ENCODE measurements at places on chromosomes 16 and 17.

DNA sequence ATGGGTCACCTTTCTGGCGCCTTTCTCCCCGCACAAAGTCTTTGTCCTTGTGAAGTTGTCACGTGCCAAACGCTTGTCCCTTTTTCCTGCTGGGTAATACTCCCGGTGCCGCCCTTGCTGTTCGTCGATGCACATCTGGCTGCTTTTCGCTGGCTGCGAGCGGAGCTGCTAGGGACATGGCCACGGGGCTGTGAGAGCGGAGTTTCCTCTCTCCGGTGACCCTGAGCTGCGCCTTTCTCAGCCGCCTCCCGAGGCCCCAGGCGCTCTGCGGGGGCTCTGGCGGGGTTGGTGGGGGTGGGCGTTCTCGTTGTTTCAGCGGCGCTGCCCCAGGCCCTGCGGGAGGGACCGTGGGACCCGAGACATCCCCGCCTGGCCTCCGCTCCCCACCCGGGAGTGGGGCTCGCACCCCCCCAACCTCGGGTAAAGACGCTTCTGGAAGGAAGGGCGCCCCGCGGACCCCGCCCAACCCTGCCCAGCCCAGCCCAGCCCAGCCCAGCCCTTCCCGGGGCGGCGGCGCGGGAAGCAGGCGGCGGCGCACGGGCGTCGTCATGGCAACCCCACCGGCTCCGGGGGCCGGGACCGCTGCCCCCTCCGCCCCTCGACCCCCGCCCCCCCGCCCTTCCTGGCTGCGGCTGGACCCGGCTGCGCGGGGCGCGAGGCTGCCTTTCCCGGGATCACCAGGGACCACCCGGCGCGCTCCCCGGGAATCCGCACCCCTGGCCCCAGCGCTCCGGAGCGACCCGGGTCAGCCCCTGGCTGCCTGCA lies 12.3 kb downstream of the CHMP6 start:
- no peak for DNase-seq

DNA sequence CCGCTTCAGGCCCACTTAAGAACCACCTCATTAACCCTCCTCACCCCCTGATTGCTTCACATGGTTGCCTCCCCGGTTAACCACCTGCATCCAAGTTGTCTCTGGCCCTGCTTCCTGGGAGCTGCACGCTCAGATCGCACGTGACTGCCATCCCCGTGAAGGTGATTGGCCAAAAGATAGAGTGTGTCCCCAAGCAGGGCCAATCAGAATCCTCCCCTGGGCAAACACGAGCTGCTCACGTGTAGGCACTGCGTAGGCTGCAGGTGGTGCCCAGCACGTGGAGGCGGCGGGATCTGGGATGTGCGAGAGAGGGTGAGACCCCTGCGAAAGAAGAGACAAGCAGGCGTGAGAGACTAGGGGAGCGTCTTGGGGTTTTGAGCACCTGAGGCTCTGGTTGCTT lies 111.8 kb upstream of the CRHR1 start:
- DNase-seq: no peak

- no peak for DNase-seq
Observed at GRCh38 chr16:52535076-52535475, 11.9 kb downstream of the TOX3 start.

GRCh38 chr16:57042157-57043111 lies 49.9 kb upstream of the CPNE2 start:
- peak; percentile 54 for DNase-seq

DNA sequence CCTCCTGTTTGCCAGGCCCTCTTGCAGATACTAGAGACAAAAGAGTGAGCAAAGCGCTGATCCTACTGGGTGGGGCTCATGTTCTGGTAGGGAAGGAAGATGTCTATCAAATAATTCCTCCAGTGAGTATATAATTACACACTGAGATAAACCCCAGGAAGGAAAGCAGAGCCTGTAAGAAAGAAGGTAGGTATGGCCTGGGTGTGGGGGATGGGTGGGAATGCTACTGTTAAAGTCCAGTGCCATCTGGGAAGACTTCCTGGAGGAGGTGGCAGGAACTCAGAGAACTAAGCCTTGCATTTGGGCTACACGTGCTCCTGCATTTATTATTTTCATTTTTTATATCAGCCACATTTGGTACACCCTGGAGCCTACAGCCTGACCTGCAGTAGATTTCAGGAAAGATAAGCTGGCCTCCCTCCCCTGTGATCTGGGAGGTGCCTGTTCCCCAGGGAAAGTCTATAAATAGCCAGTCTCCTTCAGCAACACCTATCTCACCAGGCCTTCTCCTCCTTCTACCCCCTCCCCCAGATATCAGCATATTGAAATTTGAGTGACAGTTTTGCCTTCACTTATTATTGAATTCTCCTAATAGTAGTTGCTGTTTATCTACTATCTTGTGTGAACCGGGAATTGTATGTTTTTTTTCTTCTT lies 11.5 kb downstream of the ATP2C2 start:
- DNase-seq: no peak

DNA sequence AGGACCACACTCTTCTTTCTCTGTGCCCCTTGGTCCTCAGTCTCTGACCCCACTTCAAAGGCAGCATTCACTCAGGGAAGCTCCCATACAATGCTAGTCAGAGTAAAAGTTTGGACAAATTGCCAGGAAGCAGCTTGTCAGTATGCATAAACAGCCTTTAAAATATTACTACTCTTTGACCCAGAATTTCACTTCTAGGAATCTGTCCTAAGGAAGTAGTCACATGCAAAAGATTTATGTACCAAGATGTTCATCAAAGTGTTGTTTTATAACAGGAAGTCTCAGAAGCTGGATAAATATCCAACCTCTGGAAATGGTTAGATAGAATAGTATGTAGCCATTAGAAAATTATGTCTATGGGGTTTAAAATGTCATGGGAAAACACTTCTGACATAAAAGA lies 31.0 kb downstream of the MAPT start:
- DNase-seq: no peak

DNA sequence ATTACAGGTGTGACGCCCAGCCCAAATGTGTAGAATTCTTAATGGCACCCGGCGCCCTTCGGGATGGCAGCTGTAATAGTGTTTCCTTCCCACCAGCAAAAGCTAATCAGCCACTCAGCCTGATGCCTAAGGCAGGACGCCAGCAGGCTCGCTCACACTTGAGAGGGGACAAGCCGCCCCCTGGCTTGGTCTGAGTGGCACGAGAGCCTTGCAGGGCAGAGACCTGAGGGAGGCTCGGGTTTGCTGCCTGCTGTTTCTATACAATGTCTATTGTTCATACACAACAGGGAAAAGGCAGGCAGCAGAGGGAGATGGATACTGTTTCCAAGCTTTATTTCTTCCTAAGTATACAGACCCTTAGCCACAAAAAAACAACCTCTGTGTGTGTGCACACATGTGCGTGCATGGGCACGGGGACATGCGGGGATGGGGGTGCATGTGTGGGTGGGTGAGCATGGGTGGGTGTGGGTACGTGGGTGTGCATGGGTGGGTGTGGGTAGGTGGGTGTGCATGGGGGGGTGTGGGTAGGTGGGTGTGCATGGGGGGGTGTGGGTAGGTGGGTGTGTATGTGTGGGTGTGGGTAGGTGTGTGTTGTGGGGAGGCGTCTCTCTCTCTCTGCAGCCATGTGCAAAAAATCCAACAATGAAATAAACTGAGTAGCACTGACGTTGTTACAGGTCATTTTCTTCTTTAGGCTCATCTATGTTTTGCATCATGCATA lies 10.0 kb downstream of the SLC38A8 start:
- no peak for DNase-seq

GRCh38 chr17:32482568-32483320 lies 4.0 kb upstream of the CDK5R1 start:
- DNase-seq: no peak

DNA sequence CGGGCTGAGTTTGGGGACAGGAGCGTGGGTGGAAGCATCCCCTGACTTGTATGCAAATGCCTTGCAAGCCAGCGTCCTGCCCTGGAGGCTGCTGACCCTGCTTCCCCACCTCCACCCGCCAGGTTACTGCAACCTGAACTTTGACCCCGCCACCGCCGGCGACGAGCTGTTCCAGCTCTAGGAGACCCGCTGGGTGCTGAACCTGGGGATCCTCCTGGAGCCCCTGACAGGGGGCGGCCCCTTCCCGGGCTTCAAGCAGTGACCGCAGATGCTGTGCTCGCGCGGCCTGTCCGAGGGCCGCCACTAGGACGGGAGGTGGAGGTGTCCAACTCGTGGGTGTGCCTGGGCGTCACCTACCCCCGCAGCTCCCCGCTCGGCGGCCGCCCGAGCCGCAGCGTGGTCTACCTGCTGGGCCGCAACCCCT lies 10.7 kb upstream of the SLC16A5 start:
- DNase-seq: no peak

DNA sequence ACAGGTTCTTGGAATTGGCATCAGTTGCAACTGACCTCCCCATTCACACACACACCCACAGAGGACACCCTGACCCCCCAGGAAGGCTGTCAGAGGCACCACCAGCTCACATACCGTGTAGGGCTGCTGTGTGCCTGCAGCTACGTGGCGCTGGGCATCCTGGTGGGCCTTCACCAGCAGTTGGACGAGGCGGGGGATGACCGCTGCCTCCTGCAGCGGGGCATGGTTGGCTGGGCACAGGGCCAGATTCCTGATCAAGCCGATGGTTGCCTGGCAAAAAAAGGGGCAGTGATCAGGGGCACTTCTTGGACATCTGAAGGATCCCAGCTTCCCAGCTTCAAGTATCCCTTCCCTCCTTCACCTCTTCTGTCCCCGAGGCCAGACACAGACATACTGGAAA lies 24.2 kb upstream of the HAP1 start:
- no peak for DNase-seq

DNA sequence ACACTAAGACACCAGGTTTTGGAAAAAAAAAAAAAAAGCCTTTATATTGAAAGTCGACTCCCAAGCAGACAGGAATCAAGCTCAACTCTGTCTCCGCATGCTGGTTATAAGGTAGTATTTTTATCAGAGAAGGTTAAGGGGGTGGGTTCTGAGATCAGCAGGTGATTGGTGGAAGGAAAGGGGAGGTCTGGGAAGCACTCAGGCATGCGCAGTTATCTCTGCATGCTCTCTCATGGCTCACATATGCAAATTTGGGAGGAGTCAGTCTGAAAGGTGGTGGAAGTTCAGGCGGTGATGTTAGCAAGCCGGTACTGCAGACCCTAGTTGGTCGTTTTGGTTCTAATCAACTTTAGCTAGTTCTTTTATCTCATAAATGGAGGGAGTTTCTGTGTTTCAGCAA lies 357.6 kb upstream of the C16orf82 start:
- no peak for DNase-seq

- DNase-seq: no peak
Observed at GRCh38 chr17:32443827-32444300, 446 bp upstream of the PSMD11 start.

DNA sequence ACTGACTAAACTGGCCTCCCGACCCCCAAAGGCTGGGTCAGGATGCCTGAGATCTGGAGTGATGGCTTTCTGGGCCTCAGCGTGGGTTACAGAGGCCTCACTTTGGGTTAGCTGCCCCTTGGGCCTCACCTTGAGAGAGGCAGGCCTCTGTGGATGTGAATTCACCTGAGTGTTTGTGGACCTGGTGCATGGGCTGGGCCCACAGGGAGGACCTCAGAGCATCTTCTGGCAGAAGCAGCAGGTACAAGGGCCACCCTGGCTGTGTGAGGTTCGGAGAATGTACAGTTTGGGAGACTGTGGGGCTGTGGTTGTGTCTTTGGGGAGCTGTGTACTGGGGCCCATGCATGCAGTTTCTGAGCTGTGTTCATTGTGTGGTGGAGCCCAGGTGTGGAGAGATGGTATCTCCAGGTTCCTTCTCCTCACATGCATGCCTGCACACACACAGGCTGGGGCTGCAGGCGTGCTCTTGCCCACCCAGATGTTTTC lies 18.3 kb downstream of the RARA start:
- DNase-seq: no peak

DNA sequence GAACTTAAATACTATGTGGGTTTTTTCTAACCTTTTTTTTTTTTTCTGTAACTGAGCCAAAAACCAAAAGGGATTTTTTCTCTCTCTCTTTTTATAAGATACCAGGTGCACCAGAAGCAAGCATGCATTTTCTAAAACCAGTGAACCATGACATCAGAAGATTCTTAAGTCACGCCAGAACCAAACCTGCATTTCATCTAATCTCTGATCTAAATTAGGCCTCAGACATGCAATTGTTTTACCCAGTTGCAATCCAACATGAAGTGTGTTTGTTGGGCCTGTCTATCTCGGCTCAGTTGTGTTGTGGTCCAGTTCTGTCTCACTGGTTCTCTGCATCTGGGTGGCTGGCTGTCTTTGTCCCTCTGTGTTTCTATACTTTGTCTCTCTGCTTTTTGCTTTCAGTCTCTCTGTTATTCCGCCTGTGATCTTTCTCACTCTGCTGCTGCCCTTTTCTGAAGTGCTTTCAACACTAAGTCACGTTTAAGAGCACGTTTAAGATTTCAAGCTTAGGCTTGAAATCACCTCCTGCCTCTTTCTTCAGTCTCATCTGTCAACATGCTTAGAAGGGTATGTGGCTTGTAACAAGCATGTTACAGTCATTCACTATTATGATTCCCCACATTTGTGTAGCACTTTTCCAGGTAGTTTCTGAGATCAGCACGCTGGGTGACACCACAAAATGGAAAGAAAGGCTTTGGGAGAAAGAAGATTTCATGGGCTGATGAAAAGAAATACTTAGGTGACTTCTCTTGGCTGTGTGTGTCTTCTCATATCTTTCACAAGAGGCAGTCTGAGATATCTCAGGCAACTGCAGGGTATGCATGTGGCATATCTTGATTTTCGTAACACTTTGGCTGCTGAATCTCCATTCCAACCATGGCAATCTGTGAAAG lies 488.9 kb downstream of the SHISA9 start:
- no peak for DNase-seq

GRCh38 chr16:54309341-54309740 lies 22.8 kb upstream of the IRX3 start:
- DNase-seq: no peak

DNA sequence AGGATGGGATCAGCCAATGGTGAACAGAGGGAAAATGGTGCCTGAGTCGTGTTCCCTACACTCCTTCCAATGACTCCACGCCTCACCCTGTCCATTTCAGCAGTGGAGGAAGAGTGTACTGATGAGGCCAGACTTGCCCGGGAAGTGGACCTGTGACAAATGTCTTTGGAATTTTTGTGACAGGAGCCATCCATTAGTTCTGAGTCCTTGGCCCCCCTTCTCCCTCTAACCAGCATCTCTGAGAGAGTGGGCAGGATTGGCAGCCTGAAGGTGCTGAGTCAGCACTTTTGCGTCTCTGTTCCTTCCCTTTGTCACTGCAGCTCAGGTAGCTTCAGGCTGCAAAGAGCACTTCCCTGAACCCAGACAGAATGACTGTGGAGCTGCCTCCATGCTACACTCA lies 30.8 kb downstream of the BEAN1 start:
- DNase-seq: no peak

GRCh38 chr16:3922241-3922640 lies 41.7 kb upstream of the CREBBP start:
- no peak for DNase-seq

Data from stimulated activated CD4-positive, alpha-beta T cell treated with anti-CD3 and anti-CD28 coated beads, TNF-alpha, amount 100 ng/mL, for 1 hour (primary cell).